ENCODE measurements at places on chromosomes 6 and 20.

- no peak for DNase-seq
Observed at GRCh38 chr6:147310521-147310920, 106.3 kb downstream of the STXBP5 start.

- DNase-seq = no peak
Observed at GRCh38 chr6:135600086-135600702, 102.7 kb upstream of the AHI1 start.

DNA sequence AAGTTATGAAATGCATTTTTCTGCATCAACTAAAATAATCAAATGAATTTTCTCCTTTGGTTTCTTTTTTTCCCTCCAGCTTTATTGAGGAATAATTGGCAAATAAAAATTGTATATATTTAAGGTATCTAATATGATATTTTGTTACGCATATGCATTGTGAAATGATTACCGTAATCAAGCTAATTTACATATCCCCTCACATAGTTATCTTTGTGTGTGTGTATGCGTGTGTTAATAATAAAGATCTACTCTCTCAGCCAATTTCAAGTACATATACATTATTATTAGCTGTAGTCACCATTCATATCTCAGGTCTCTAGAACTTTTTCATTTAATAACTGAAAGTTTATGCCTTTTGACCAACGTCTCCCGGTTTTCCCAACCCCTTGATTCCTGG is 61.1 kb downstream of the SYCP2L start:
- DNase-seq = no peak

- DNase-seq = no peak
Observed at GRCh38 chr6:14089224-14089623, 28.3 kb upstream of the CD83 start.

DNA sequence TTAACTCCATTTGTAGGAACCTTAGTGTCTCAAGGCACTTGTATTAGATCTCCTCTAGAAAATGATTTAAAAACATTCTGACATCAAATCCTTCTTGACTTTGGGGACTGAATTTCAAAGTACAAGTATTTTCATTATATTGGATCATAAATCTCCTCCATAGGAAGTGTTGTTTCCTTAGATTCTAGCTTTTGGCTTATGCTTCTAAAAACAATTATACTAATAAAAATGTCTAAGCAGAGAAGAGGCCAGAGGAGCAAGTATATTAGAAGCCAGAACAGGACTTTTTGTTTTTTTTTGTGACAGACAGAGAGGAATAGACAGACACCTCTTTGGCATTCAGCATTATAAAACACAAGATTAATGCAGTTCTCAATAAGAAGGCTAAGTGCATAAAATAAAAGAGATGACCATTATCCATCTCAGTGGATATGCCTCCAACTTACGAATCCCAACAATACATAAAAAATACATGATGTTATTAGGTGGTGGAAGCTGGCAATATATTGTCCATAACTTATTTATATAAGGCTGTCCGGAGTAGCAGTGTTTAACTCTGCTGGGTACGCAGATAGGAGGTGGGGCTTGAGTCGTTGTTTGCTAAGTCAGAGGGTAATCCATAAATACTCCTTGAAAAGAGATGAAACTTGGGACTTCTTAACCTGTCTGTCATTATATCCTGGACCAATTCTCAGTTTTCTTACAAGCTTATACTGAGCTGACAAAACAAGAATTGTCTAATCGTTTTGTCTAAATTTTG is 31.9 kb upstream of the NOX3 start:
- DNase-seq = no peak

GRCh38 chr6:41814629-41815028 is 27.1 kb downstream of the TOMM6 start:
- no peak for DNase-seq

GRCh38 chr6:143139239-143139784 is 78.6 kb downstream of the AIG1 start:
- DNase-seq = no peak

DNA sequence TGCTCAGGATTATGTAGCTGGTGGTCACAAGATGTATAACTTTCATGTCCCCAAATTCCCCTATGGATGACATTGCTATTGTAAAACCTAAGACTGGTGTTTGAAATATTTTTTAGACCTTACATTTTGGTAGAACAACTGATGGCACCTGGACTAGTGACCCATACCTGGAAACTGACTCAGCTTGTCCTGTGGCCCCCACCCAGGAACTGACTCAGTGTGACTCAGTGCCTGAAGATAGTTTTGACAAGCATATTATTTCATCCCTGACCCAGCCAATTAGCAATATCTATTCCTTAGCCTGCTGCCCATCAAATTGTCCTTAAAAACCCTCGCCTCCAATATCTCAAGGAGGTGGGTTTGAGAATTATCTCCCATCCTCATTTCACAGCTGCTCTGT is 90.9 kb upstream of the GRIK2 start:
- no peak for DNase-seq

- no peak for DNase-seq
Observed at GRCh38 chr20:33676121-33676520, 1.9 kb upstream of the NECAB3 start.

DNA sequence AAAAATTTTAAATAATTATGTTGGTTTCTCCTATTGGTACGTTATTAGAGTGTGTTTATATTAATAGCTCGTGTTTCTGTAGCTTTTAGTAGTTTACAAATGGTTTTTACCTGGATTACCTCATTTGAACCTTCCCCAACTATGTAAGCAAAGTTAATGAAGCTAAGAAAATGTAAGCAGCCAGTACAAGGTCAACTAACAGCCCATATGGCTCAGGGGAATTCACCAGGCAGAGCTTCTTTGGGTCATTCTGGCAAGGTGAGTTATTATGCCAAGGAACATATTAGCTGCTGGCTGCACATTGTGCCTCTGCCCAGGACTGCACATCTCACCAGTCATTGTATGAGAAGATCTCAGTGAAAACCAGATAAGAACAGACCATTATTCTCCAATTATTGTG is 27.0 kb upstream of the MARCKS start:
- DNase-seq = no peak

DNA sequence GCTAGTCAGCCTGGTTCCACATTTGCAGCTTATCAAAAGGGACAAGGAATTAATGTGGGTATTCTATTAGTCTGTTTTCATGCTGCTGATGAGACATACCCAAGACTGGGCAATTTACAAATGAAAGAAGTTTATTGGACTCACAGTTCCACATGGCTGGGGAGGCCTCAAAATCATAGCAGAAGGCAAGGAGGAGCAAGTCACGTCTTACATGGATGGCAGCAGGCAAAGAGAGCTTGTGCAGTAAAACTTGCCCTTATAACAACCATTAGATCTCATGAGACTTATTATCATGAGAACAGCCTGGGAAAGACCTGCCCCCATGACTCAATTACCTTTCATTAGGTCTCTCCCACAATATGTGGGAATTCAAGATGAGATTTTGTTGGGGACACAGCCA is 689.1 kb upstream of the MARCKS start:
- DNase-seq = no peak

DNA sequence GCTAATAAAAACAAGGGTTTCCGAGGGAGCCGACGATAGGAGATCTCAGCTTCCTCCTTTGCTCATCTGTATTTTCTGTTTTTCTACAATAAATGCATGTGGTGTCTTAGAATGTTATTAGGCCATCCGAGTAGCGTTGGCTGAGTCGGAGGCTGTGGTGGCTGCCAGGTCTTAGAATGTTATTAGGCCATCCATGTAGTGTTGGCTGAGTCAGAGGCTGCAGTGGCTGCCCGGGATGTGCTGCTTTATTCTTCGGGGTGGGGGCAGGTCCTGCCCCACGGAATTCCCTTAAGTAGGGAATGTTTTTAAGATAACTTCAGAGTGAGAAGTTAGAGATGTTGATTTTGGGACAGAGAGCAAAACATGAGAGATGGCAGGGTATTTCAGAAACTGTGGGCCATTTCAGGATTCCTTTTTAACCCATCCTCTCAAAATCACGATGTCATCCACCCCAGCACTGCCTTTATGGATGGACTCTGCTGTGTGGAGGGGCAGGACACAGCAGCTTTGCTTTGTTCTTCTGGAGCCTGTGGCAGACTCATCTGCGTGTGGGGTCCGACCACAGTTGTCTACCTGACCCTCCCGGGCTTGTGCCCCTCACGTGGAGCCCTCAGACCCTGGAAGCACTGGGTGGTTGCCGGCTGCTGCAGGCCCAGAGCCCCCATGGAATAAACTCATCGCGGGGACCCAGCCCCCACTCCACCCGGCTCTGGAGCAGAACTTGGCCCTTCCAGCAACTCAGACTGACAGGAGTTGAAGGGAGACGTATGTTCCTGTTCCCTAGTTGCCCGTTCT is 20.4 kb downstream of the OSBPL2 start:
- no peak for DNase-seq

DNA sequence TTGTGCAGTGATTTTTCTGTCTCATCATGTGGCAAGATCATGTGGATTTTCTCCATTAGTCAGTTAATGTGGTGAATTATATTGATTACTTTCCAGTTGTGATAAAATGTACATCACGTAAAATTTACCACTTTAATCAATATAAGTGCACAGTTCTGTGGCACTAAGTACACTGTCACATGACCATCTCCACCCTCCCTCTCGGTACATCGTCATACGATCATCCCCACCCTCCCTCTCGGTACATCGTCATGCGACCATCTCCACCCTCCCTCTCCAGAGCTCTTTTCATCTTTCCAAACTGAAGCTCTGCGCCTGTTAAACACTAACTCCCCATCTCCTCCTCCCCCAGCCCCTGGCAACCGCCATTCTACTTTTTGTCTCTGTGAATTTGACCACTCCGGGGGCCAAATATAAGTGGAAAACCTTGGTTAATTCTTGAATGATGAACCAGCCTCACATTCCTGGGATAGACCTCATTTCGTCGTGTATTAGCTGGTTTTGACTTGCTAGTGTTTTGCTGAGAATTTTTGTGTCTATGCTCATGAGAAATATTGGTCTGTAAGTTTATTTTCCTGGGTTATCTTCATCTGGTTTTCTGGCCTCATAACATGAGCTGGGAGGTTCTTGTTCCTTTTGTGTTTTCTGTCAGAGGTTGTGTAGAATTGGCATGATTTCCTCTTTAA is 10.8 kb downstream of the NTSR1 start:
- no peak for DNase-seq

GRCh38 chr6:42403831-42404230 is 47.9 kb downstream of the TRERF1 start:
- no peak for DNase-seq
